ENCODE measurements at places on chromosomes 12 and 14.
A peak's percentile ranks its signal among the peaks of the same experiment; 100 is the strongest.

DNA sequence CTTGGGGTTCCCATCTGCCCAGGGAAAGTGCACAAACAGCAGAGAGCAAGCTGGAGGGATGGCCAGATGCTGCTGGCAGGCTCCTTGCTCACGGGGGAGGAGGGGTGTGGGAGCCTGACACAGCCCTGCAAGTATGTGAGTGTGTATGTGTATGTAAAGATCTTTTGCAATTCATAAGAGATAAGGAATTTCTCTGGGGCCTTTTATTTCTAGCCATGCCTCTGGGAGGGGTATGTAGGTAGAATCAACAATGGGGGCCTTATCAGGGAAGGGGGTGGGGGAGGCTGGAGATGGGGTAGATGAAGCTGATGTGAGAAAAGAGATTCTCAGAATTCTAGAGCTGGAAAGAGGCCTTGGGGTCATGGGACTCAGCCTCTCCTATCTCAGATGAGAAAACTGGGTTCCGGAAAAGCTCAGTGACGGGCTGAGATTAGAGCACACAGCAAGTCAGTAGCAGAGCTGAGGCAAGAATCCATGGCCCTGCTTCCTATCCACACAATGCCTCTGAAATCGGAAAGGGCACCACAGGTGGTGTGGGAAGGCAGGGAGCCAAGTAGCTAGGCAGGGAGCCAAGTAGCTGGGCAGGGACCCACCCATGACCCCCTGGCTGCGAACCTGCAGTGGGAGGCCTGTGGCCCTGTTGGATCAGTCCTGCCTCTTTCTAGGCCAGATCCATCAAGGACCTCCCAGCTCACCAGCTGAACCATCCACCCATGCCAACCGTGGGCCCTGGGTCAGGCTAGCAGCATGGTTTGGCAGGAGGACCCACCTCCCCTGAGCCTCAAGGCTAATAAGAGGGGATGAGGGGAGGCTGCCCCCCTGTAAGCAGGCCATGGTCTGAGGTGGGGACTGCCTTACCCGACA, 54.7 kb downstream of the PLEKHG3 start:
- DNase-seq, result no peak

- no peak for DNase-seq
Observed at GRCh38 chr12:20656600-20656999, 38.5 kb upstream of the SLCO1C1 start.

GRCh38 chr14:58638231-58639197, 752 bp downstream of the DACT1 start:
- DNase-seq, result peak; percentile 16

GRCh38 chr14:73814153-73814552, 37.5 kb upstream of the PTGR2 start:
- no peak for DNase-seq

- DNase-seq, result no peak
Observed at GRCh38 chr12:6784761-6785160, 4.6 kb upstream of the CD4 start.

Data from SW480 (cell line).